ENCODE measurements at places on chromosomes 4 and X.

GRCh38 chrX:110210417-110211139 lies 107.3 kb downstream of the AMMECR1 start:
- peak; percentile 15 for DNase-seq

DNA sequence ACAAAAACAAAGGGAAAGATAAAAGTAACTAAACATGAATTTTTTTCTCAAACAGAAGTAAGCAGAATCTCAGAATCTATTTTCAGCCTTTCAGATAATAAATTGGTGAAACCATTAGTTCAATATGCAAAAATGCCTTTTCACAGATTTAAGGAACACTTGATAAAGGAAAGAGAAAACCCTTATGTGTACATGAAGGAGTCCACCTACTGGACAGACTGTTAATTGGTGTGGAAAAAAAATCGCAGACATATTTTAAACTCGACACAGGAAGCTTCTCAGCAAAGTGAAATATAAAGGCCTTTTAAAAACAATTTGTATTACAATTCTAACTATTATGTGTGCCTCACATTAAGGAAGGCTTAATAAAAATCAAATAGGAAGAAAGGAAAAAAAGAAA lies 22.3 kb downstream of the COX7B2 start:
- DNase-seq, result no peak

- DNase-seq, result no peak
Measured at GRCh38 chr4:26345565-26345938, 24.7 kb downstream of the RBPJ start.

GRCh38 chr4:108224611-108225053 lies 55.9 kb upstream of the LEF1 start:
- DNase-seq, result no peak

- DNase-seq, result no peak
Measured at GRCh38 chr4:16608123-16608522, 290.3 kb downstream of the LDB2 start.

GRCh38 chr4:137274404-137274803 lies 257.9 kb downstream of the PCDH18 start:
- DNase-seq, result no peak

DNA sequence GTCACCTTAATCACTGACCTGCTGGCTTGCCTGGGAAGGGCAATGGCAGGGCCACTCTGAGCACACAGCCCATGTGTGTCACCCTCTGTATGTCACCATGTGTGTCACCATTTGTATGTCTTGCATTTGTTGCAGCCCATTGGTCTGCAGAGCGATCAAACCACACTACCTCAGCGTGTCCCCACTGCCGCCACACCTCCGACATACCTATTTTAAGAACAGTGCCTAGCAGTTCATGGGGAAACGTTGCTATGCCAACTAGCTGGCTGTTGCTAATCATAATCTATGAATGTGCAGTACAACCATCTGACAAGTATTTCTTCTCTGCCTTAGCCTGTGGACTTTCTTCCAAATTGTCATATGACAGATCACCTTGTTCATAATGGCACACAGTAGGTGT lies 8.0 kb upstream of the CRMP1 start:
- DNase-seq, result no peak

GRCh38 chr4:109185548-109185947 lies 116.9 kb downstream of the COL25A1 start:
- no peak for DNase-seq

DNA sequence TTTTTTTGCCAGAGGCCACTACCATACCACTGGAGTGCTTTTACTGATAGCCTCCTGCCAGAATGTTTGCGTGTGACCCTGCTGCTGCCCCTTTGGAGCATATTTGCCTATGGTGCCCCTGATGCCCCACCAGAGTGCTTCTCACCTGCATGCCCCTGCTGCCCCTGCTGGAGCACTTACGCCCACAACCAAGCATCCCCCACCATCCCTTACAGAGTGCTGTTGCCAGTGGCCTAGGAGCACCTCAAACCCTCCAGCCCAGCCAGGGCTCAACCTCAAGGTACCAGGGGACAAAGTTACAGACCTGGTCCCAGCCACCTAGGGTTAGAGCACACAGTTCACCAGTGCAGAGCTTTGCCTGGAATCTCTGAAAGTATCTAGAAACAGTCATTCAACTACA lies 207.2 kb downstream of the CFAP299 start:
- no peak for DNase-seq

DNA sequence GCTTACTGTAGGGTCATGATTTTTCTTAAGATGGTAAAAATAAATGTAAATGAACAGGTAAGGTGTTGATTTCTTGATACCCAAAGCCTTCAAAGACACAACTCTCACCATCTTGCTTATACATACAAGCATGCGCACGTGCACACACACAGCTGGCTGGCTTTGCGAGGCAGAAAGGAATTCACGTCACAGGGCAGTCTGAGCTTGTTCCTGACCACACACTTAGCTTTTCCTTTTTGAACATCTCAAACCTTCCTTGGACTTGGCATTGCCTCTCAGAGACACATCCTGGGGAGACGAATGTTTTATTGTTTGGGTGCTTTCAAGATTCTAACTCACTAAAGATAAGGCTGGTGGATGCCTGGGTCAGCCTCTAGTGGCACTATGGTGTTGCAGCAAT lies 175.0 kb downstream of the NHS start:
- DNase-seq, result no peak

- no peak for DNase-seq
Measured at GRCh38 chrX:70168238-70169188, 8.8 kb upstream of the DGAT2L6 start.

DNA sequence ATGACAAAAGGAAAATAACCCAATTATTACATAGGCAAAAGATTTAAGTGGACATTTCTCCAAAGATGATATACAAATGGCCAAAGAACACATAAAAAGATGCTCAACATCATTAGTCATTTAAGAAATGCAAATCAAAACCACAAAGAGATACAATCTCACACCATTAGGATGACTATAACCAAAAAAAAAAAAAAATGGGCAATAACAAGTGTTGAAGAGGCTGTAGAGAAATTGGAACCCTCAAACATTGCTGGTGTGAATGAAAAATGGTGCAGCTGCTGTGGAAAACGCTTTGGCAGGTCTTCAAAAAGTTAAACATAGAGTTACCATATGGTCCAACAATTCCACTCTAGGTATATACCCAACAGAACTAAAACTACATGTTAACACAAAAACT lies 5.6 kb upstream of the PRDX4 start:
- peak; percentile 55 for DNase-seq

DNA sequence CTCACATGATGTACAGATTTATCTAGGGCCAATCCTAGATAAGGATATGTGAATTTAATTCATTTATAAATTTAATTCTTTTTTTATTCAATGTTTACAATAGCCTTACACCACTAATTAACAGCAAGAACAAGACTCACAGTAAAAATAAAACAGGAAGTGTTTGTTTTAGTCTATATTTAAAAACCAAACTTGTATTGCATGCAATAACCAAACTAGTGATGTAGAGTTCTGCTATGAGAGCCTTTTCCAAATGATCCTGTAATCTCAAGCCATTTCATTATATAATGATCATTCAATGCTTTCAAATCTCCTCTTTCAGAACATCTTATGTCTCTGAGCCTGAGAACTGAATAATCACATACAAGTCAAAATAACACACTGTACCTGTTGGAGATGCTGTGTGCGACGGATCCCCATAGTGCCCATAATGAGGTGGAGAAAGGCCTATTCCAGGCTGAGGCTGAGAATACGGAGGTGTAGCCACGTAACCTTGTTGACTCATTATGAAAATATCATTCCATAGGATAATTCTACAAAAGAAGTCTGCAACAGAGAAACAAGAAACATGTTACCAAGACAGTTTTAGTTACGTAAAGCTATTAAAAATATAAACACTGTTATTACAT lies 2.6 kb downstream of the SEC24D start:
- no peak for DNase-seq

DNA sequence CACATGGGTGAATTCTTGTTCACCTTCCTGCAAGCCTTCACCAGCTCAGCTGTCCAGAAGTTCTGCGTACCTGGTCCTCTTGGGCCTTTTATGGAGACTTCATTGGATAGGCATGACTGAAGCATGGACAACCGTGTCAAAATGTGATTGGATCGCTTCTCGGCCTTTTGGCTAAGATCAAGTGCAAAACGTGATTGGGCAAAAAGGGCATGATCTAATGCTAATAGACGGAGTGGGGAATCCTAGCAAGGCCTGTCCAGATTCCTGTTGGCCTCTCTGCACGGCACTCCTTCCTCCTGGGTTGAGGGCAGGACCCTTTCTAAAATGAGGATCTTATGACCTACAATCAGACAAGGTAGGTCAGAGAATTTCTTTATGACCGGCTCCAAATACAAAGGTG lies 24.9 kb downstream of the PRDX4 start:
- DNase-seq, result no peak

DNA sequence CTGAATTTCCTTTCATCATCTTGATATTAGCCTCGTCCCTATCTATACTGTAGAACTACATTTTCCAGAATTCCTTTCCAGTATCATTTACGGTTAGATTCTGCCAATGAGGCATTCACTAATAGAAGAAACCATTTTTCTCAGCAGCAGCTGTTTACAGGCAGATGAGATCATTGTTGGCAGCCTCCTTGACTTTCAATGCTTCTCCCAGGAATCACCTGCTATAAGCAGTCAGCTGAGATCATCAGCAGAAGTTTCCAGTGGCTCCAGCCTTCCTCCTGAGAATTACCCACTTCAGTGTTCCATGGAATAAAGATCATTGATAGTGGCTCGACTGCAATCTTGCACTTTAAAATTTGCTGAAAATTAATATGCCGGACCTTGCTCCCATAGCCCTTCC lies 157.3 kb upstream of the TET2 start:
- peak; percentile 70 for DNase-seq

- DNase-seq, result peak; percentile 22
Measured at GRCh38 chr4:78645853-78646757, 94.5 kb downstream of the ANXA3 start.

DNA sequence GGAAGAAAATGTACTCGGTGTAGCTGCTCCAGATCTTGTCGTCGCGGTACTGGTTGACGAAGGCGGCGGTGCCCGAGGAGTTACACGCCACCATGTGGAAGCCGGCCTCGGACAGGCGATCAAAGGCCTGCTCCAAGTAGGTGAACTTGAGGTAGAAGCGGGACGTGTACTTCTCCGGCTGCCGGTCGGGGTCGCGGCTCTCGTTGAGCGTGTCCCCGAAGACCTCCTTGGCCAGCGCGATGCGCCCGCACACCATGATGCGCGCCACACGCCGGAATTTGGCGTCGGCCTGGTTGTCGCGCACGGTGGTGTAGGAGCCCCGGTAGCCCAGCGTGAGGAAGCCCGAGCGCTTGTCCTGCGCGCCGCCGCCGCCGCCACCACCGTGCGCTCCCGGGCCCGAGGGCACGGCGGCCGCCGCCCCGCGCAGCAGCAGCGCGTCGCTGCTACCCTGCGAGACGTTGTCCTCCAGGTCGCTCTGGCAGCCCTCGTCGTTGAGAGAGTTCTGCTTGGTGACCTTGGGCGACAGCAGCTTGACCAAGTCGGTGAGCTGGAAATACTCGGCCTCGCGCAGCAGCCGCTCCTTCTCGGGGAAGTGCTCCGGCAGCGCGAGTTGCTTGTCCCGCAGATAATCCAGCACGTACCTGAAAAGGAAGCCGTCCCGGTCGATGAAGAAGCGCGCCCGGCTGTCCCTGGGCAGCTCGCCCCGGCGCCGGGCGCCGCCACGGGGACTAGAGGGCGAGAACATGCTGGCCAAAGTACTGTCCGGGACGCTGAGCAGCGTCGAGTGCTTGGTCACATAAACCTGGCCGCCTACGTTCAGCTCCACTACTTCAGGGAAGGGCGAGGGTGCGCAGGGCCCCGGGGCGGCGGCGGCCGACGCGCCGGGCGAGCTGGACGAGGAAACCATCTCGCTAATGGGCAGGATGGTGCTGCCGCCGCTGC lies 775 bp downstream of the KCTD8 start:
- peak; percentile 75 for DNase-seq

- DNase-seq, result no peak
Measured at GRCh38 chr4:168723569-168723968, 226.7 kb downstream of the PALLD start.

DNA sequence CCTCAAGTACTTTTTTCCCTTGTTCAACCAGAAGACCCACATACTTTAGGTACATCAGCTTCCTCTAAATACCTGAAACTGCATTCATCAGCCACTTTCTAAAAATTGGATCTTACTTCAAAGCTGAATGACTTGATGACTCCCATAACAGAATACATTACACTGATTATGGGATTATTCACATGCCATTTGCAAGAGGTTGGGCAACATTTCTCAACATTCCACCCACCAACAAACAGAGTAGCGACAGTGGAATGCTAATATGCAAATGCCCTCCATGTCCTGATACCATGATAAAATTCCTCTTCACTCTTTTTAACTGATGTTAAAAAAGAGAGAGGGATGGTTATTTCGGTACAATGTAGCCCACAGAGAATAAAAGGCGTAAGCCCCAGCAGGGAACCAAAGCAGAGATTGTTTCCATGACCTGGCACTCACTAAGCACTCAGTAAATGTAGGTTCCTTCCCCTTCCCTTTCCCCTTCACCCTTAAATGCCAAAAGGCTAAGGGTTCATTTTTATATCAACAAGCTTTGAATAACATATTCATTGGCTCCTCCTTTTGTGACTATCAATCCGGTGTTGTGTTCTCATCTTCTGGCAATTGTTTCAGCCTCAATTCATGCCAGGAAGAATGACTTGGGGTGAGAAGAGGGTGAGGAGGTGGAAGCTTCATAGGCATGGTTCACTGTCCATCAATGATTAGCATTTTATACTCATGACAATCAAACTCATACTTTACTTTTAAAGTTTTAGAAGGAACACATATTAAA lies 317.2 kb downstream of the DHX15 start:
- DNase-seq, result no peak

DNA sequence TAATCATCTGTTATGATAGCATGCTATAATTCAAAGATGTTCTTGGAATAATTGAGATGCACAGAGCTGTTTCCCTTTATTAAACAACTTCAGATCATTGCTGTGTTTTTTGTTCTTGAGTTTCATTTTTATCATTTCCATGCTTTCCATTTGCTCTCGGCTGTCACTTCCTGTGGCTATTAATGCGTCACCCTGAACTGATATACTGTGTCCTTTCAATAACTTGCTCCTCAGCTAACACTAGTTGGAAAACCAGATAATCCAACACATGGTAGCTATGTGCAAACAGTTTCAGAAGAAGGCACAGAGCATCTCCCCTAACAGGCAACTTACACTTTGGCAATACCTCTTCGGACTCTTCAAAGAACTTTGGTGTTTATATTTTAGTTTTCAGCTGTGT lies 376.0 kb downstream of the GBA3 start:
- DNase-seq, result no peak

DNA sequence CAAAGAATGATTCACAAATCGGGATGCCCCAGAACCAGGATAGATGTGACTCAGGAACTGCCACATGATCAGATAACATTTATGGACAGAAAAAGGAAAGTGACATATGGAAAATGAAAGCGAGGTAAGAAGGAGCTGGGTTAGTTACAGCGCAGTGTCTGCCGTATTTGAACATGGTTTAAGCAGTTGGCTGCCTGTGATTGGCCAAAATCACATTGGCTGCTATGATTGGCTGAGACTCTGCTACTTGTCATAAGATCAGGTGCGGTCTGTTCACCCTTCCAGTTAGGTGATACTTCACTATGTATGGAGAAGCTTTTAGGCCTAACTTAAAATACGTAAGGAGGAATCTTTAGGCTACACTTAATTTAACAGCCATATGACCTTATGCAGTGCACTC lies 322.7 kb upstream of the HAND2 start:
- peak; percentile 3 for DNase-seq
